ENCODE measurements at places on chromosomes 7 and 10.

GRCh38 chr7:16998481-16999051 lies 116.8 kb upstream of the AGR3 start:
- DNase-seq = no peak

GRCh38 chr7:78179211-78179610 lies 380.6 kb downstream of the PHTF2 start:
- DNase-seq = no peak

GRCh38 chr7:7830122-7830878 lies 111.9 kb upstream of the RPA3 start:
- no peak for DNase-seq

DNA sequence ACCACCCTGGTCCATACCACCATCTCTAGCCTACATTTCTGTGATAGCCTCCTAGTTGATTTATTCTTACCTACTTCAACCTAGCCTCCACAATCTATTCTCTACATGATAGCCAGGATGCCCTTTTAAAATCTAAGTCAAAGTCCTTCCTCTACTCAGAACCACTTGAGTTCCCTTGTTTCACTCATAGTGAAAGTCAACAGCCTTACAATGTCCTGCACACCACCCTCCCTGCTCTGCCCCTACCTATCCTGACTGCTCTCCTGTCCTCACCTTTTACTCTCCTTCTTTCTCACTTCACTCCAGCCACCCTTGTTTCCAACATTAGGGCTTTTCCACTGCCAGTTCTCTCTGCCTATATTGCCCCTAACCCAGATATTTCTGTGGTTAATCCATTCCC lies 146.7 kb downstream of the GRM3 start:
- no peak for DNase-seq

- DNase-seq = no peak
Observed at GRCh38 chr10:680146-680545, 9.3 kb downstream of the DIP2C start.

Measured in hematopoietic multipotent progenitor cell treated with erythropoietin and hydrocortisone succinate and interleukin-3 and kit ligand, for 8 days (in vitro differentiated cells).